Muscle of arm (tissue), 14 donors: ENCODE measurements at places on chromosomes 6 and 20.

DNA sequence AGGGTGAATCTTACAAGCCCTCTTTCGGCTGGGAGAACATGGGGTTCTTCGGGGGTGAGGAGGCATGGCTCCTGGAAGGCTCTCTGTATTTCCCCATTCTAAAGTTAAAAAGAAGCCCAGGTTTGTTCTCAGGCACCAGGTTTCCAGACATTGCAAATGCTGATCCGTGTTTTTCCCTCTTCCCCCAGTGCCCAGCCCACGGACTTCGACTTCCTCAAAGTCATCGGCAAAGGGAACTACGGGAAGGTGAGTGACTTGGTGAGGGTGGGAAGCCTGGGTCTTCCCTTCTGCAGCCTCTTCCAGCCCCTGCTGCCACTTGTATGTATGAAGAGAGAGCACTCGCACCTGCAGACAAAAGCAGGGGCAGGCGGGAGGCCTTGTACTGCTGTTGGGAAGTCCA is 8.7 kb downstream of the SGK2 start:
- no peak for DNase-seq

DNA sequence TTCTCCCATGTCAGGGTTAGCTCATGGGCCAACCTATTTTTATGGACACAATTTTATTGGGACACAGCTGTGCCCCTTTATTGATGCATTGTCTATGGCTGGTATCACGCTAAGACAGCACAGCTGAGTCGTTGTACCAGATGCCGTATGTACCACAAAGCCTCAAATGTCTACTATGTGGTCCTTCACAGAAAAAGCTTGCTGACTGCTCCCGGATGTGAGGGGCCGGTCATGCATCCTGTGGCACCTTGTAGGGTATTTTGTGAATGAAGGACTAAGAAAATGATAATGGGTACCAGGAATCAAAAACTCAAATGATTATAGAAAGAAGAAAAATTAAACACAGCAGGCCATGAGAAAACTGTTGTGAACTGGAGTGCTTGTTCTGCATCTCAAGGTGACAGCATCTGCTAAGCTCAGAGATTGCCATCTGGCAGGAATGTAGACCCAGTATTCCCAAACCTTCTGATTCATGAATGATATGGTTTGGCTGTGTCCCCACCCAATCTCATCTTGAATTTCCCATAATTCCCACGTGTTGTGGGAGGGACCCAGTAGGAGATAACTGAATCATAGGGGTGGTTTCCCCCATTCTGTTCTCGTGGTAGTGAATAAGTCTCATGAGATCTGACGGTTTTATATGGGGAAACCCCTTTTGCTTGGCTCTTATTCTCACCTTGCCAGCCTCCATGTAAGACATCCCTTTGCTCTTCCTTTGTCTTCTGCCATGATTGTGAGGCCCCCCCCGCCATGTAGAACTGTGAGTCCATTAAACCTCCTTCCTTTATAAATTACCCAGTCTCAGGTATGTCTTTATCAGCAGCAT is 248.5 kb downstream of the TSHZ2 start:
- no peak for DNase-seq

DNA sequence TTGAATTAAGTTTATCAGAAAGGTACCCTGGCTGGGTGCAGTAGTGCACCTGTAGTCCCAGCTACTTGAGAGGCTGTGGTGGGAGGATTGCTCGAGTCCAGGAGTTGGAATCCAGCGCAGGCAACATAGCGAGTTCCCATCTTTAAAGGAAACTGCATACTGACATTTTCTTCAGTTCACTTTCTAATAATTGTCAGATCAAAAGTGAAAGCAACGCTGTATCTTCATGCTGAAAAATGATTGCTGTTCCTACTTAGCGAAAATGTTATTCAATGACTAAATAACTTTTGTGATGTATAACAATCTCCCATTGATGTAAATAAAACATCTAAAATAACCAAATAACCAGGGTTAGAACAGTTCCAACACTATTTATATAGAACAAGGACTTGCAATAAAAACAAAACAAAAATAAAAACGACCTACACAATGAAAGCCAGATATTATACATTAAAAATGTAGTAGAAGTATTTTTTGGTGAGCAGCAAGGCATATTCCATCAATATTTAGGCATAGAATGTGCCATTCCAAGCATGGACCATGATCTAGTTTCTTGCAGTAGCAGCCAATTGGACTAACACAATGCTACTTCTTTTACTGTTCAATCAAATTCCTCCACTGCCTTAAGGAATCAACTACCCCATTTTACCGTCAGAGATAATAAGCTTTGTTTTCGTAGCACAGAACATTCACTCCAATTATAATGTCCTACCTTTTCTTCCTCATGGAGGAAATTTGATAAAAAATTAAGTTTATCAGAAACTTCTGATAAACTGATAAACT is 1.5 kb downstream of the LATS1 start:
- DNase-seq: no peak

DNA sequence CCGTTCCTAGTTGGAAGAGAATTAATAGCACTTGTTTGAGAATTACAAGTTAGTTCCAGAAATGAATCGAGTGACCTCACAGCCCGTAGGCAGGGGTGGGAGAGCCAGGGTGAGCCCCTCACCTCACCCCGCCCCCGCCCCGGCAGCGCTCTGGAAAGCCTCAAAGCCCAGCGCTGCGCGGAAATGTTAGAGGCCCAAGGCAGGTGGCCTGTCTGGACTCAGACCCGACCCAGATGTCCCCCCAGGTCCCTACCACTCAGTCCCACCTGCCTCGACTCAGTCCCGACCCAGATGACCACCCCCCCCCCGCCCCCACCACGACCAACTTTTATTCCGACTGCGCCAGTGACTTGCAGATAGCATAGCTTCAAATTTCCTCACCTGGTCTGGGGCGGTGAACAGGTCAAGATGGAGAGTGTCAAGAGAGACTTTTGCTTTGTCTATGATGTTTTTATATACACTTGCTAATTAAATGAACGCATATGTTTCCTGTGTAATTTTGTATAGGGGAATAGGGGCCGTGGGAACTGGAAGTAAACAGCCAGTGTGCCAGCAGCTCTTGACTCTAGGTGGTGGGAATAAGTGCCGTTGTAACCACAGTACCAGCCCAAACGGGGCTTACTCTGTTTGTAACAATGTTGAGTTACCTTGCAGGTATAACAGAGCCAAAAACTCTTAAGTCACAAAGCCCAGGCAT is 1.2 kb upstream of the PXDC1 start:
- DNase-seq: no peak

- DNase-seq: no peak
Observed at GRCh38 chr20:31740208-31740607, 1.1 kb downstream of the TPX2 start.

- DNase-seq: no peak
Observed at GRCh38 chr6:56255349-56255748, 8.0 kb upstream of the COL21A1 start.

- no peak for DNase-seq
Observed at GRCh38 chr20:44497761-44498160, 22.1 kb downstream of the TTPAL start.

- DNase-seq: no peak
Observed at GRCh38 chr6:70375166-70375565, 38.1 kb upstream of the FAM135A start.

GRCh38 chr20:3162080-3162611 is 2.5 kb upstream of the FASTKD5 start:
- DNase-seq: no peak

GRCh38 chr6:115363379-115363778 is 697.3 kb downstream of the FRK start:
- no peak for DNase-seq

DNA sequence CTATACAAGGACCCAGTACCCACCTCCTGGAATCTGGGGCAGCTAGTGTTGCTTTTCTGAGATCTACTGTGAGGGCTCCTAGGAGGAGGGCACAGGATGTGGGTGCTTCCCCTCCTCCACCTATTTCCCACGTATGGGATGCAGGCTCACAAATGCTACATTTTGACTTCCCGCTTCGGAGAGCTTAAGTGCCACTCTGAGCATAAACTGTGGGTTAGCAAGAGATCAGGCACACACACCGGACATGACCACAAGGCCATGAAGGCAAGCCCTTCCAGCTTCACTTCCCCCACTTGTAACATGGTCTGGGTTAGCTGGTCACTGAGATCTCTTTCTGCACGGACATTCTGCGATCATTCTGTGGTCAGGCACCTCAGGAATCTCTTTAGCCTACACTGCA is 15.7 kb upstream of the TGM3 start:
- DNase-seq: no peak

GRCh38 chr6:33716890-33717632 is 5.6 kb upstream of the UQCC2 start:
- DNase-seq: no peak

DNA sequence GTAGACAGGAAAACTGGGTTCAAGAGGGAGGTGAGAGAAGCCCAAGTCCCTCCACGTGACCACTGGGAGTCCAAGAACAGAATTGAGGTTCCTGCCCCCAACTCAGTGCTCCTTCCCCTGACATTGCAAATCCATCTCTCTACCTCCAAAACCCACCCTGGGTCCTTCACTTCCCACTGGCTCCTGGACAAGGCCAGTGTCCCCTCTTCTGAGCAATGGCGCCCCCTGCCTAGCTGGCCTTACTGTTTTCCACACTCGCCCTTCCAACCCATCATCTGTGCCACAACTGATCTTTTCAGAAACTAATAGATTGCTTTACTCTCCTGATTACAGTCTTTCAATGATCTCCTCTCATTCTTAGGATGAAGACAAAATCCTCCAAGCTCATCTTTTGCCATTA is 200.3 kb downstream of the ANKRD60 start:
- DNase-seq: no peak

GRCh38 chr6:878179-878578 is 185.2 kb upstream of the EXOC2 start:
- no peak for DNase-seq
